ENCODE measurements at places on chromosomes 7 and 10. TPM values are rescaled to one million over a fixed set of nuclear protein-coding genes. Genes with fewer than 3 reads are reported as not detected.

GRCh38 chr10:52741851-52742250 is 30.7 kb downstream of the MBL2 start:
- ATAC-seq: no peak

GRCh38 chr10:83274088-83274487 is 865.2 kb upstream of the GHITM start:
- ATAC-seq: no peak

DNA sequence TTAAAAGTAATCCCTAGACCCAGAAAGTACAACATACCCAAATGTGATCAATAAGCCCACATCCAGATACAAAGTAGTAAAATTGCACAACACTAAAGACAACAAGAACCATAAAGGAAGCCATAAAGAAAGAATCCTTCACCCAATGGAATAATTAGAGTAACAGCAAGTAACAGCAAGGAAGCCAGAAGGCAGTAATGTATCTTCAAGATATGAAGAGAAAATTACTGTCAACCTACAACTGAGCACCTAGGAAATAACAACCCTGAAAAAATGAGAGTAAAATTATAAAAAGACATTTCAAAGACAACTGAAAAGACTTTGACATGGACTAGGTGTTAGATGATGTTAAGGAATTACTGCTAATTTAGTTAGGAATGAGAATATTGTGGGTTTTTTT is 60.5 kb downstream of the CNOT4 start:
- ATAC-seq: no peak

DNA sequence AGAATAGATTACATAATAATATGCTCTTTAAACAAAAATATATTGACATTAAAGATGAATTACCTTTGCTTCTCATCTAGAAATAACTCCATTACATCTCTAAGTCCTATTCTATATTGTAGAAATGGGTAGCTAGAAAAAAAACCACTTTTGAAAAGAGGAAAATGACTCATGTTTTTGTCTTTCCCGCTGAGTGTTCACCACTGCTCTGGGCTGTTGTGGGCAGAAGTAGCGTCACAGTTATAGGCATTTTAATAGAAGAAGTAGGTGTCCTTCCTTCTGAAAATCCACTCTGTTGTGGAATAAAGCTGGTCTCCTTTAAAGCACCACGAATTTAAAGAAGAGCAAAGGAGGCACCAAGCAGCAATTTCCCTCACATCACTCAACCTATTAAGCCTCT is 117.6 kb upstream of the NFE2L3 start:
- no peak for ATAC-seq

DNA sequence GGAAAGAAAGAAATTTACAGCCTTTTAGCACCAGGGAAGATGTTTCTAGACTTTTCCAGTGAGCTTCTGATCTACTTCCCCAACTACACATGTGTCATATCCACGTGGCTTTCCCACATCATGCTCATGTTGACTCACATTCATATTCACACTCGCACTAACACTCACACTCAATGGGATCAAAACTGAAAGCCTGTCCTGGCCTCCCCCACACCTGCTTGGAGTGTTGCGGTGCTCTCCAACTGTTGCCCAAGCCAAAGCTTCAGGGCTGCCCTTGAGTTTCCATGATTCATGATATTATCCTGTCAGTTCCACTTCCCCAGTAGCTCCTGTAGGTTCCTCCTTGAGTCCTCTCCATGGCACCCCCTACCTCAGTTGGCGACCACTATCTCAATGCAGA is 444.4 kb downstream of the GATA3 start:
- ATAC-seq: no peak

DNA sequence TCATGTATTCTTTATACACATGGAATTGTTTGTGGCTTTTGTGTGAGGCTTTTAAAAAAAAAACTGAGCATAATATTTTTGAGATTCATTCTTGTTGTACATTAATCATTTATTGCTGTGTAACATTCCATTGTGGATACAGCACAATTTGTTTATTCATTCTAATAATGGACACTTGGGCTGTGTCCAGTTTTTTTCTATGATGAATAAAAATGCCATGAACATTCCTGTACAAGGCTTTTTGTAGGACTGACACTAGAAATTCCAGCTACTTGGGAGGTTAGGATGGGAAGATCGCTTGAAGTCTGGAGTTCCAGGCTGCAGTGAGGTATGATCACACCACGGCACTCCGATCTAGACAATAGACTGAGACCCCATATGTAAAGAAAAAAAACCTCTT is 254.3 kb upstream of the CACNA2D1 start:
- ATAC-seq: no peak

DNA sequence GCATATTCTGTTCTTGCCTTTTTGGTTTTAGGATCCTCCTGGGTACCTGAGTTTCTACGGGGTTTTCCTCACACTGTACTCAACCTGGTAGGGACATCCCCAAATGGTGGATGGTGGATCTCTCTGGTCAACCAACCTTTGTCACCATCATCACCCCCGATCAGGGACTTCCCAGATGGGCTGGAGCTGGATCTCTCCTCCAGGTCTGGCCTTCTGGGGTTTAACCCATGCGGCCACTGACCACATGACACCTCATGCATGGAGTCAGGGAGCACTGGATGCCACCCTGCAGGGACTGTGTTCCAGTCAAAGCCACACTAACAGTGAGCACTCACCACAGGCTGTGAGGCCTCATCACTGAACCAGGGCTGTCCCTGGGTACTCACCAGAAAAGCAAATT is 80.0 kb downstream of the CELF2 start:
- no peak for ATAC-seq

CDHR3 gene
- total RNA-seq: 27.6 TPM

ADRB1 gene
- total RNA-seq: 9.1 TPM

DNA sequence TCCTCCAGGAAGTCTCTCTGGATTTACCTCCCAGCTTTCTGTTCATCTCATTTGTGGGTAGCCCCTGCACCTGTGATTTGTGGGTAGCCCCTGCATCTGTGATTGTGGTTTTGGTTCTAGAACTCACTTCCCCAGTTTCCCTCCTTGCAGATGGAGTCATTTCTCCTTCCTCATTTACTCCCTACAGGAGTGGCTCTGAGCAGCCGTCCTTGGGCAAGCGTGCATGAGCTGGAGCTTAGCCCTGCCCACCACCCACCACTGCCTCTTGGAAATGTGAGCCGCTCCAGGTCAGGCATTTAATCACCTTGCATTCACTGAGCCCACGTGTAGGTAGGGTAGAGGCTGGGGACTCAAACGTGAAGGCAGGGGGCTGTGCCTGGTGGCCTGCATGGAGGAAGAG is 8.2 kb downstream of the COL26A1 start:
- no peak for ATAC-seq
